Suppressor macrophage treated with lipopolysaccharide for 4 hours (primary cell): ENCODE measurements at places on chromosomes 6 and 20.
A peak's percentile ranks its signal among the peaks of the same experiment; 100 is the strongest.

GRCh38 chr6:68633281-68633971 lies 1.7 kb upstream of the ADGRB3 start:
- no peak for DNase-seq

- DNase-seq, result no peak
These were observed 96.8 kb downstream of the RIMS1 start for GRCh38 chr6:71983131-71983530.

- DNase-seq, result peak; percentile 9
These were observed 3.0 kb downstream of the DEFB115 start for GRCh38 chr20:31260326-31260932.

GRCh38 chr6:53287336-53288225 lies 61.2 kb downstream of the ELOVL5 start:
- no peak for DNase-seq

GRCh38 chr6:12233693-12234571 lies 56.2 kb upstream of the EDN1 start:
- peak; percentile 91 for DNase-seq

DNA sequence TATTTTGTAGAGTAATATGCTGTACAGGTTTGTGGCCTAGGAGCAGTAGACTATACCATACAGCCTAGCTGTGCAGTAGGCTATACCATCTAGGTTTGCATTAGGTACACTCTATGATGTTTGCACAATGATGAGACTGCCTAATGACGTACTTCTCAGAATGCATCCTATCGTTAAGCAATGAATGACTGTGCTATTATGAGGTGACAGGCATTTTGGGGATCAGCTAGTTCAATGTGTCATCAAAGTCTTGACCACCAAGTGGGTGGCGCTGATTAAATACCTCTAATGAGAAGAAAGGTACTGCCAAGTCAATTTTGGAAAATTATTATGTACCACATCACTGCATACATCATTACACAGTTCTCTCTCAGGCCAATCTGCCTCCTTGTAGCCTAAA lies 190.2 kb downstream of the BACH2 start:
- peak; percentile 56 for DNase-seq

GRCh38 chr6:119174879-119175817 lies 96.7 kb upstream of the FAM184A start:
- DNase-seq, result no peak

DNA sequence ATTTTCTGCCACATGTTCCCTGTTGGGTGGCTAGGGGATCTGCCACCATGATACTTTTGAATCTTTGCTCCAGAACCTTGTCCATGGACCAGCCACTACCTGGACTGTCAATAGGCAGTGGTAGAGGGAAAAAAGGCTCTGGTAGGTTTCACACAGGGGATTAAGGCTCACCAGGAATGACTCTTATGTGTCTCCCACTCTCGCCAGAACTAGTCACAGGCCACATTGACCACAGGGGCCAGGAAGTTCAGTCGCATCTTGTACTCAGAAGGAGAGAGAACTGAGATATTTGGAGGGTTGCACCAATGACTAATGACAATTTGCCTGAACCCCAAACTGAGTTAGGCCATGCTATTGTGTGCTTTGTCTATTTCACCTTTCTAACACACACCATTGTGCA lies 23.6 kb upstream of the APCDD1L start:
- no peak for DNase-seq

DNA sequence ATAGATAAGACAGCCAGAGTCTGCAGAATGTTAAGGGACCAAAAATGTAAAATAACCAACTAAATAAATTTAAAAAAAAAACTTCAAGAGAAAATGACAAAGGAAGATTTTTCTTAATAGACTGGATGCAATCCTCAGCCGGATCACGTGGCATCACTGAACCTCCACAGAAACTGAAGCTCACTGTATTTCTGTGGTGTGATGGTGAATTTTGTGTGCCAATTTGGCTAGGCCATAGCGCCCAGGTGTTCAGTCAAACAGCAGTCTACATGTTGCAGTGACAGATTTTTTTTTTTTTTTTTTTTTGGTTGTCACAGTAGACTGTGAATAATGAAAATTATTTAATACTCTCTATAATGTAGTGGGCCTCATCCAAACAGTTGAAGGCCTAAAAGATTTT lies 95.5 kb downstream of the ARHGAP18 start:
- no peak for DNase-seq

DNA sequence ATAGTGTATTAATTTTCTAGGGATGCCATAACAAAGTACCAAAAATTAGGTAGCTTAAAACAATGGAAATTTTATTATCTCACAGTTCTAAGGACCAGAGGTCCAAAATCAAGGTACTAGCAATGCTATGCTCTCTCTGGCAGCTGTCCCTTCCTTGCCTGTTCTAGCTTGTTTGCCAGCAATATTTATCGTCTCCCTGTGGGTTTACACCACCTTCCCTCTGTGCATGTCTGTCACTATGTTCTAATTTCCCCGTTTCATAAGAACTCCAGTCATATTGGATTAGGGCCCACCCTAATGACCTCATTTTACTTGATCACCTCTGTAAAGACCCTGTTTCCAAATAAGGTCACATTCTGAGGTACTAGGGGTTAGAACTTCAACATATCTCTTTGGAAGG lies 217.2 kb downstream of the IBTK start:
- no peak for DNase-seq

- peak; percentile 72 for DNase-seq
These were observed 1.1 kb downstream of the JAG1 start for GRCh38 chr20:10672624-10673127.

DNA sequence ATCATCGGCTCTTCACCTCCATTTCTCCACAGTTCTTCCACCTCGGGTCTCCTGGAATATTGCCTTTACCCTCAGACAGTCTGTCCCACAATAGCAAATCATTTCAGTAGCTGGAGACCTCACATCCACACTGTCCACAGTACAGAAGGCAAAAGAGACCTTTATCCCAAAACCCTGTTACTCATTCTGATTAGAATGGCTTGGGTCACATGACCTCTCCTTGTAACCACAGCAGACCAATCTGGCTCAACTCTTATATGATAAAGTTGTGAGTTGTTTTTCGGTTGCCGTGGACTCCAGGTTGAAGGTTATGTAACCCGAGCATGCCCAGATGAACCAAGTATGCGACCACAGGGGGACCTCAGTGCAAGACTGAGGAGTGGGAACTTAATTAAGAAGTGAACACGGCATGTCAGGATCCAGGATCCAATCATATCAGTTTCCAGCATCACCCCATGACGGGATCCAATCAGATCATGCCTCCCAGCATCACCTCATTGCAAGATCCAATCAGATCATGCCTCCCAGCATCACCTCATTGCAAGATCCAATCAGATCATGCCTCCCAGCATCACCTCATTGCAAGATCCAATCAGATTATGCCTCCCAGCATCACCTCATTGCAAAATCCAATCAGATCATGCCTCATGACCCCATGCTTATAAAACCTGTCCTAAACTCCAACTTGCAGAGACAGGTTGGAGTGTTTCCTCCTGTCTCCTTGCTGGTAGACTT lies 68.7 kb downstream of the LY86 start:
- no peak for DNase-seq

DNA sequence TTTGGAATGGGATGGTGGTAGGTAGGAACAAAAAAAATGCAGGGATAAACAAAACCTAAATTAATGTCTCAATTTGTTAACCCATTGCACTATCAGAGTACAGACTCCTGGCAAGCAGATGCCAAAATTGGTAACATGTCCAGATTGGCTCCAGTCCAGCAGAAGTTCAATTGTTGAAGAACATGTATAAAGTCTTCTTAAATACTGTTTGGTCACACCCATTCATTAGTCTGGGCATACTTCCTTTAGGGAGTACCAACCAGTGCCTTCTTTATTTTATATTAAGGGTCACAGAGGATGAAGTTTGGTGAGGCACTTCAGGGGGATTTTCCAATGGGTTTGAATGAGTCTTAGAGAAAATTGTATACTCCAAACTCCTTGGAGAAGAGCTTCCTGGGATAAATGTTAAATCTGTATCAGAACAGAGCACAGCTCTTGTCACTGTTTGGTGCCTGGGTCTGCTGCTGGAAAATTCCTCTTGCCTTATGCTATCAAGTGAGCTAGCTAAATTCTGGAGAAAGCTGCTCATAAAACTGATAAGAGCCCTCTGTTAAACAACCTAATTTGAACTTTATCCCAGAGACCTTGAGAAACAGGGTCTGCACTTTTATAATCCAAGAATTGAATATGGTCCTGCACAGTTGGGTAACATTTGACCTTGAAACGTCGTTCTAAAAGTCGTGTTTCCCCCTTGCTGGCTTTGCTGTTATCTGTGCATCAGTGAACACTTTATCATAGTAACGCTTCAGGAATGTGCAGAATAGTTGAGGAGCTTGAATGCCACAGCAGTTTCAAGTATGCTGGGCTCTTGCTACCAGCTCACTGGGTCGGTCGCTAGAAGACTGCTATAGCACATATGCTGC lies 334.1 kb upstream of the CITED2 start:
- DNase-seq, result no peak

GRCh38 chr6:35533981-35534380 lies 21.3 kb upstream of the TULP1 start:
- no peak for DNase-seq

DNA sequence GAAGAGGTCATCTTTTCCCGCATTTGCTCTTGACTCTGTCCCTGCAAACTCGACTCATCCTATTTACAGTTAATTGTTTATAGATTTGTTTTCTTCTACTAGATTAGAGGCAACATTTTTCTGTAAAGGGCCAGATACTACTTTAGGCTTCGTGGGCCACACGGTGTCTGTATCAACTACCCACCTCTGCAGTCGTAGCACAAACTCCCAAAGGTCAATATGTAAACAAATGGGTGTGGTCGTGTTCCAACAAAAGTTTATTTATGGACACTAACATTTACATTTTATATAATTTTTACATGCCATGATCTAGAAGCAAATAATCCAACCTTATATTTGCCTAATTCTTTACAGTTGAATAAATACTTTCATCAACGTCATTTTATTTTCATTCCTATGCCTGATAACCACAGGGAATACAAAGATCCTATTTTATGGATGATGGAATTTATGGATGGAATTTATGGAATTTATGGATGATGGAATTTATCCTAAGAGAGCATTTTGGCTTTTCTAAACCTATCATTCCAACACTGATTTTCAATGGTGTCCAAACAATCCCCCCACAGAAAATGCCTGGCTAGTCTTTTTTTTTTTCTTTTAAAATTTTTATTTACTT lies 232.8 kb downstream of the MYLK4 start:
- no peak for DNase-seq

GRCh38 chr20:52681288-52681687 lies 290.9 kb upstream of the TSHZ2 start:
- no peak for DNase-seq

- DNase-seq, result no peak
These were observed 28.3 kb downstream of the C6orf132 start for GRCh38 chr6:42113936-42114636.

DNA sequence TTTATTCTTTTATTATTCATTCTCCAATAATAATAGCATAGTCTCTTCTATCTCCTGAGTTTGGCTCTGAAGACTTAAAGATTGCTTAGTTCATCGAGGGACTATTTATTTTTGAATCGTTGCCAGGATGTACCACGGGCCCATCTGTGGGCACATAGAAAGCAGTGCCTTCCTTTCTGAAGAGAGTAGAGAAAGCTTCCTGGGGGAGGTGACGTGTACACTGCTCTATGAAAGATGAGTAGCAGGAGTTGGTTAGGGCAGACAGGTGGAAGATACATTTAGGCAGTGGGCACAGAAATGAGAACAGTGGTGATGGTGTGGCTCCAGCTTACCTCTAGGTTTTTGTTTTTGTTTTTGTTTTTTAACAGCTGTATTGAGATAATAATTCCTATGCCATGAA lies 98.4 kb downstream of the CDKAL1 start:
- DNase-seq, result no peak
